Upper lobe of left lung (tissue), 6 donors: ENCODE measurements at places on chromosomes 2 and 18. TPM values are rescaled to one million over a fixed set of nuclear protein-coding genes. Genes with fewer than 3 reads are reported as not detected.

- DNase-seq = no peak
Observed at GRCh38 chr2:209578394-209579001, 154.7 kb downstream of the MAP2 start.

GRCh38 chr2:161128885-161129284 is 31.3 kb upstream of the TANK start:
- DNase-seq = no peak

DNA sequence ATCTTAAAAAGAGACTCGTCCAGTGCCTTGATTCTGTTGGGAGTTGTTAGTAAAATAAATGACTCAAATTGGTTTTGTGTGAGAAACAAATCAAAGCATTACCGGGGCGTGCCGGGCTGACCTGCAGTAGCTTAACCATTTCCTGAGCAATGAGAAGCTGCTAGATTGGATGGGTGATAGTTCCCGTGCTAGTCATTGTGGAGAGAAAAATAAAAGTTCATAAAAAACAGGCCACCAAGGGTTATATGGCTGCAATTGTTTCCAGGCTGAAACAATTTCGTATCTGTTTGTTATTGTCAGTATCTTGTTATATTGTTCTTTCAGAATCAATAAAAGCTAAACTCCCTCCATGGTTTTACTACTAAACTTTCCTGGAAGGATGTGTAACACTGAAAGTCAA is 314.4 kb downstream of the MTX2 start:
- no peak for DNase-seq

- no peak for DNase-seq
Observed at GRCh38 chr2:180006231-180006630, 866 bp downstream of the CWC22 start.

Gene PSTPIP2
- 21.5 TPM for total RNA-seq

GRCh38 chr2:69149631-69150215 is 136.7 kb downstream of the ANTXR1 start:
- no peak for DNase-seq

DNA sequence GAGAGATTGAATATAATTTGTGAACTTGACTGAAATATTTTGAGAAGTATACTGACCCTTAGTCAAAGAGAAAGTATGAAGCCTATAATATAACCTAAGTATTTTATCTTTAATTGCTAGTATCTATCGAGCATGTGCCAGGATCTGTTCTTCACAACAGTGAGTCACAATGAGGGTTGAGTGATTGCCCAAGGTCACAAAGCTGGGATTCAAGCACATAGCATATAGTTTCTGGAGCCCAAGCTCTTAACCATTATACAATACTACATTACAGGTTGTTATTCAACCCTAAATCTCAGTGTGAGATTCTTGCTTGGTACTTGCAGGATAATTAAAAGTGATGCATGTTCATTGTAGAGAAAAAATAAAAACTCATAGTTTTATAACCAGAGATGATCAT is 97.2 kb downstream of the RAB3GAP1 start:
- DNase-seq = no peak
